AML-193 (cell line): ENCODE measurements at places on chromosomes 4 and X.

DNA sequence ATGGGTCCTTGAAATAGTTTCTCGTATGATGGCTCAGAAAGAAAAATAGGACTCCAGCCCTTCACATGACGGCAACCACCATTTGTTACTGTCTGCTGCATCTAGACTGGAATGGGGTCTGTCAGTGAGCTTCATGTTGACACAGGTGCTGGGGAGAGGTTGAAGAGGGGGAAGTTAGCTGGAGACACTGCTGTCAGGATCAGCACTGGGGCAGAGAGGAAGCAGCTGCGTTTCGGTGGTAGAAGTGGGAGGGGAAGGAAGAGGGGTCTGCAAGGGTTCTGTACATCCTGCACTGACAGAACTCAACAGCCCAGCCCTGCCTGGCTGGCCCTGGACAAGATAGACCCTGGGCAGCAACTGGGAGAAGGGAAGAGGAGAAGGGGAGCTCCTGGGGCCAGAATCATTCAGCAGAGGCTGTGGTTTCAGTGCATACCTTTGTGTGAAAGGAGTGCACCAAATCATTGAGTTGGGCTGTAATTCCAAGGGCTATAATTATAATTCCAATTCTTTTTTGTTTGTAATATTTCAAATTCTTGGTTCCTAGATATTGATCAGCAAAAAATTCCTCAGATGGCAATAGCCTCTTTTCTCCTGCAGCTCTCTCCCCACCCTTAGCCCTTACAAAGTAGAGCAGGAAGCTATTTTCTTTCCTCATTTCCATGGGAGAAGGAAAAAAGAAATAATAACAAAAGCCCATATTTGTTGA lies 119.4 kb upstream of the C1GALT1C1 start:
- no peak for DNase-seq

- peak; percentile 3 for DNase-seq
Measured at GRCh38 chrX:4547213-4547836, 833.9 kb upstream of the PRKX start.

GRCh38 chr4:84673475-84674240 lies 90.7 kb downstream of the CDS1 start:
- DNase-seq: no peak

DNA sequence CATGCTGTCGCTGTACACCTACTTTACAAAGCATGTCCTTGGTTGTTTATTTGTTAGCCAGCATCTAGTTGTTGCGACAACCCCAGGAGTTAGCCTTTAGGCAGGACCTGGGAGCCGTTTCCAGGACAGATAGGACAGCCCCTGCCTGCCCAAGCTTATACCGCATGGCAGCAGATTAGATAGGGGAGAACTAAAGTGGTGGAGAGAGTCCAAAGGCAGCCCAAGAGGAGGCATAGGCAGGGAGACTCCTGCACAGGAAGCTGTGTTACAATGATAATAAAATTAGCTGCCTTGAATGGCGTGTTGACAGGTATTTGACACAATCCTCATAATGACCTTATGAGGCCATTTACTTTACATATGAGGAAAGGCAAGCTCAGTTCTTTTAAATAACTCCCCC lies 13.0 kb downstream of the NSDHL start:
- DNase-seq: no peak

DNA sequence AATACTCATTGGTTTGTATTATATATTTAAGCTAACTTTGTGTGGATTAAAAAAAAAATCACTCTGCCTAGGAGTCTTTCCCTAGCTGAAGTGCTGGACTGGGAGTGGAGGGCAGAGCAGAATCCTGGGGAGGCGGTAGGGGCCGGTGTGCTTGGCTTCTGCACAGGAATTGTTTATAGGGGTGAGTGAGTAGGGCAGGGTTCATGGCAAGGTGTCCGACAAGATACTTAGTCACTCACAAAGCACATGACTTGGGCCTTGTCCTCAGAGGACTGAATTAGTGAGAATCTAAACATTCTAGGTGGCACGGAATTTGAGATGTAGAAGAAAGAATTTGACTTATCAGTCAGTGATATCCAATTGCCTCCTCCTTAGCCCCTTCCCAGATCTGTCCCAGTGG lies 32.2 kb downstream of the FNIP2 start:
- DNase-seq: no peak

DNA sequence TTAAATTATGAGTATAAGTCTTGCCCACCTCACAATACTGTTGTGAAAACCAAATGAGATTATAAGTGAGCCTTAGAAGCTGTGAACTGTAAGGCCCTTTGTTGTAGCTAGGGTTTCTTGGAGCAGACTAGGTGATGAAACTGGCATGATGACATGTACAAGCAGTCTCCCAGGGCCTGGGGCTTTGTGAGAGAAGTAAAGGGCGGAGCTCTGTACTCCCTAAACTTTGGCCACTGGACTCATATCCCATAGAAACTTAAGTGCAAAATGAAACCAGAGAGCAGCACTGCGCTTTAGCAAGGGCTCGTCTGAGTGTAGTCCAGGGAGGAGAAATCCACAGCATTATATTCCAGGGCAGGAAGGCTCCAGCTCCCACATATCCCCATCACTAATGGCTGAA lies 385.6 kb upstream of the FGF16 start:
- no peak for DNase-seq

DNA sequence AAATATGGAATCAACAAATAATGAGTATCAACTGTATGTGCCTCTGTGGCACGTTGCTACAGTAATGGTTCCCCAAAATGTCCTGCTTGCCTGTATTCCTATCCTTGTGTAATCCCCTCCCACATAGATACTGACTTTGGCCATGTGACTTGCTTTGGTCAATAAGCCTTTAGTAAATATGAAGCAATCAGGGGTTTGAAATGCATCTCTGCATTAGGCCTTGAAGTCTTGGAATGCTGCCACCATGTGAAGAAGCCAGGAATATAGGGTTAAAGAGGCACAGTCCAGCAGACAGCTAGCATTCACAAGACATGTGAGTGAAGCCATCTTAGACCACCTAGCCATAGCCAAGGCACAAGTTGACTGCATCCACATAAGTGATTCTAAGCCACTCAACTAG lies 190.9 kb downstream of the GABRB1 start:
- DNase-seq: no peak

DNA sequence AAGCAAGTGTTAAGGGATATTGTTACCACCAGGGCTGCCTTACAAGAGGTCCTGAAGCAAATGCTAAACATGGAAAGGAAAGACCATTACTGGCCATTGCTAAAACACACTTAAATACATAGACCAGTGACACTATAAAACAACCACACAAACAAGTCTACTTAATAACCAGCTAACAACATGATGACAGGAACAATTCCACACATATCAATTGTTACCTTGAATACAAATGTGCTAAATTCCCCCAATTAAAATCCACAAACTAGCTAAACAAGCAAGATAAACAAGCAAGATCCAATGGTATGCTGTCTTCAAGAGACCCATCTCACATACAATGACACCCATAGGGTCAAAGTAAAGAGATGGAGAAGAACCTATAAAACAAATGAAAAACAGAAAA lies 20.5 kb upstream of the MAGEA8 start:
- no peak for DNase-seq

GRCh38 chr4:13103382-13104015 lies 380.6 kb downstream of the RAB28 start:
- DNase-seq: no peak

DNA sequence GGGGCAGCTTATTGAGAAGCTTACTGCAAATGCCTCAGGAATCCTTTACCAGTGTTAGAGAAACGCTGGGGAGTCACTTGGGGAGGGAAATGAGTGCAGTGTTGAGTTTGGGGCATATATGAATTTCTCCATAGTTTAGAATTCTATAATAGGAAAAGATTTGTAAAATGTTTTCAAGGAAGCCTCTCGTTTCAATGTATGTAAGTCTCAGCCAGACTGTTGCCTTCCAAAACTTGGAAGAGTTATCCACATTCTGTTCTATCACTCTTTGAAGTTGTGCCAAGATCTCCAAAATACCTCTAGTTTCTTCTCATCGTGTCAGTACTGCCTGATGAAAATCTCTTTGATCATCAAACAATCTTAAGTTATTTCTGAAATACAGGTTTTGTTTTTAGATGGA lies 565 bp upstream of the LRCH2 start:
- DNase-seq: no peak

DNA sequence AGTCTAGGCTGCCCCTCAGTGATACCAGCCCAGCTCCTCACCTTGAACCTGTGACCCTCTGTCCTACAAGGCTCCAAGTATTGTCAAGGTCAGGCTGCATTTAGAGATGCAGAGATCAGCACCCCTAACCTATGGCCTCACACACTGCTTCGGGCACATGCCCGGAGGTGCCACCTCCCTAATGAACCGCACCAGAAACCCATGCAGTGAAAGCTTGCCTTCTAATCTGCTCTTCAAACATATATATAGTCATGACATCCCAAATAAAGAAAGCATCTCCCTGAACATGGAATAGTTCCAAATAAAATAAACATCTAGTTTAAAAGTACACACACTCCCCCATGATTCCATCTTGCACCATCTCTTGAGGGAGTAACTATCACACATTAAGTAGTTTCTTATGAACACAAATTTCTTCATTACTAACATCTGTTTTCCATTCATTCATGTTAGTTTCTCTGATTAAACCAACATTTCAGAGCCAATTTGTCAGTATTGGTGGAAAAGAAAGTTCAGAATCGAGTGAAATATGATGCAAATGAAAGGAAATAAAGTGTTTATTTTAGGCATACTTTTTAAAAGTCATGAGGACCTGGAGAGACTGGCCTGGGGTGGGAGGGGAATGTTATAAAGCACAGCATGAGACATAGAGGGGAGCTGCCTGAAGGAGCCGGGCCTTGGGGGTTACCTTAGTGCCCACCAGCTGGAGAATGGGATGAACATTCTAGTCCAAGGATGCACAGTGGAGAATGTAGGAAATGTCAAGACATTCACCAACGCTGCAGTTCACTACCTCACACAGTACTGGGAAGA lies 19.2 kb downstream of the CC2D2A start:
- no peak for DNase-seq

- DNase-seq: no peak
Measured at GRCh38 chrX:43655151-43656004, 721 bp upstream of the MAOA start.

DNA sequence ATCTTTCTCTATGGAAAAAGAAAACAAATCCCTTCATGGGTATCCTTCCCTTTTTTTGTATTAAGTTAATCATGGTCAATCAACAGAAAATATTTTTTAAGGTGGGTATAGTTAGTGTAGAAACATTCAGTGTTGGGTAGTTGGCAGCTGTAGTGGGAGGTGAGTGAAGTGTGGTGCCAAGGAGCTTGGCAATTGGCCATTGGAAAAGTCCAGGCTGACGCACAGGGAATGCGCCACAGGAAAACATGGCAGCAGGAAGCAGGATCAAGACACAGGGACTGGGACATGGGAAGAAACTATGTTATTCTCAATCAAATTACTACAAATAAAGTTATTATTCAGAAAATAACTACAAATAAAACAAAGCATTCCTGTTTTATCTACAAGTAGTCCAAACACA lies 20.0 kb downstream of the PALLD start:
- DNase-seq: no peak

DNA sequence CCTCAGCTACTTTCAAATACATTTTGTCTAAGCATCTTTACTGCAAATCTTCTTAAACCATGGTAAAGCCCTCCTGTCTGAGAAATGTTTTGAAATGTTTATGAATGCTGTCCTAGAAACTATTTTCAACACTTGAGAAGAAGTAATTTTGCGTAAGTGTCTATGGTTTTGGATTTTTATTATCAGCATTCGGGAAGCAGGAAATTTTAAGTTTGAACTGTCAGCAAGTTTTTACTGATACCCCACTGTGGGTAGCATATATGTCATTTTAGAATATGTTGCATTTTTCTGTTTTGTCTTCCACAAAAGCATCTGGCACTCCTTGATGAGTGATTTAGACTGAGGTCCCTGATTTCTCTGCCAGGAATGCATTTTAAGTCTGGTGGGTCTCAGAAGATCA lies 302.4 kb upstream of the GIMD1 start:
- DNase-seq: no peak

GRCh38 chrX:67555578-67556203 lies 11.9 kb downstream of the AR start:
- DNase-seq: peak; percentile 12

DNA sequence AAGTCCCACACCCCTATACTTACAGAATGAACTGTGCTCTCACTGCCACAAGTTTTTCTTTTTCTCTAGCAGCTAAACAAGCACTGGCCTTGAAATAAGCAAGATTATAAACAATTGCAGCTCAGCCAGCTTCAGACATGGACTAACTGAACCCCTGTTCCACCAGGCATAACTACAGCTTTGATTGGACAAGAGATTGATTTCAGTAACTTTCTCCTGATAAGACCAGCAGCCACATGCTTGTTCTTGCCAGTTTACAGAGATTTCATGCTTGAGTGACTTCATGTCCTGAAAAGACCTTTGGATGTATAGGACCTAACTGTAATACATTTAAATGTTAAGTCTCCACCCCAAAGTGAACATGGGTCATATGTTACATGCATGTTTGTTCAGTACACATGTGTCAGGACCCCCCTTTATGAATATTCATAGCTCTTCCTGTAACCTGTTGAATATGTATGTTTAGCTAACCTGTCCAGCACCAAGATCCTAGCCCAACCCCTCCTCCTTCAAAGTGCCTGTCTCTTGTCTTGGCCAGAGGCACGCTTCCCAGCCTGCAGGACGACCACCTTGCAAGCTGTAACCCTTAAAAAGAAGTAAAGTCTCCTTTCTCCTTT lies 27.9 kb downstream of the ZNF275 start:
- no peak for DNase-seq

DNA sequence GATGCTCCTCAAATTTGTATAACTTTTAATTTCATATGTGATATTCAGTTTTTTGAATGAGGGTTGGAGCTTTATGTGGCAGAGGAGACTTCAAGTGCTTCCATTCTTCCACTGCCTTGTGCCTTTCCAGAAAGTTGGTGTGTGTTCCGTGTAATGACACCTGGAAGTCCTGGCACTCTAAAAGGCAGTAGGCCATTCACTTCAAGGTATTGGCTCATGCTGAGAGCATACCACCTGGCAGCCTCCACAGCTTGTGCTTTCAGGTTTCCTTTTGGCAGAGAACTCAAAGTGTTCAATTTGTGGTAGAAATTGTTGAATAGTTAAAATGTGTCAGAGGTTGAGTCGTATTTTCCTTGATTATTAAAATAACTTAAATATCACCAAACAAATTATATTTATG lies 49.6 kb downstream of the GRIA2 start:
- DNase-seq: no peak

- peak; percentile 37 for DNase-seq
Measured at GRCh38 chrX:79412972-79413371, 45.8 kb upstream of the ITM2A start.

- no peak for DNase-seq
Measured at GRCh38 chr4:186904101-186904500, 180.4 kb upstream of the FAT1 start.

- no peak for DNase-seq
Measured at GRCh38 chr4:107740381-107740780, 20.3 kb upstream of the PAPSS1 start.

DNA sequence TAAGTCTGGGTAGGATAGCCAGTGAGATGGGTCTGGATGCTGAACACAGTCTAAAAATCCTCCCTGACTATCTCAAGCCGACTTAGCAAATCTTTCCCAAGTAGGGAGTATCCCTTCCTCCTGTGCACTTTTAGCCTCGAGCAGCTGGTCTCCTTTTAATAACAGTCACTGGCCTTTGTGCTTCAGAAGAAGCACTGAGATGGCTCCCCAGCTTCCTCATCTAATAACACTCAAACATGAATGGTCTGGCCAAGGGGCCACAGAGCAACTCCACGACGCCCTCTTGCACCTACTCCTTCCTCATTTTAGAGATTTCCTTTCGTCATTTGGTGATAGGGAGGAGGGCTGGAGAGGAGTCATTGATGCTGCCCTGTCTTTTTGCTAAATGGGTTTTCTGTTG lies 78.8 kb upstream of the TMEM150C start:
- DNase-seq: no peak
